ENCODE measurements at places on chromosomes 7 and 10.

DNA sequence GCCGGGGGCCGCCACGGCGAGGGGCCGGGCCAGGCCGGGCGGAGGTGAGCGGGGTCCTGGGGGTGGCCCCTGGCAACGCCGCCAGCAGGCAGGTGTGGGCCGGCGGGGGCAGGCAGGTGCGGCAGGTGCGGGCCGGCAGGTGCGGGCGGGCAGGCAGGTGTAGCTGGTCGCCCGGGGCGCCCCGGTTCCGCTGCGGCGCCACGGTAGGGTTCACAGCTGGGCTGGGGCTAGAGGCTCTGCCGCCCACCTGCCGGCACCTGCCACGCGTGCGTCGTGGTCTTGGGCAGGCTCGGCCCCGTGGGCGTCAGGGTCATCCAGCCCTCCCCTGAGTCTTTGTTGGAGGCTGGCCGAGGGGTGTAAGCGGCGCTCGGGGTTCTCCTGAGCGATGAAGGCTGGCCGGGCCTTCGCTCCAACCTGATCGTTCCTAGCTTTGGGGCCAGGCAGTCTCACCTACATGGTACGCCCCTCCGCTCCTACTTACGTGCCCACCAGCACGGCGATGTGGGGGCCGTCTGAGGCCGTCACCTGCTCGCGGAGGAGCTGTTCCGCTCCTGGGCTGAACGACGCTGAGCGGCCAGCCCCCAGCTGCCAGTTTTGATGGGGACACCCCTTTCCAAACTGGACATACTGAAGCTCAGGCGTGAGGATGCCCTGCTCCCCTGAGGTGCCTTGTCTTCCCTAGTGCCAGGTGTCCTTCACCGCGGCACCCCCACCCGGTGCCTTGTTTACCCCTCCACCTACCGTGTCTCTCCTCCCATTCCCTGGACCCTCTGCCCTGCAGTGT is 493 bp downstream of the ZMIZ2 start:
- DNase-seq = no peak

DNA sequence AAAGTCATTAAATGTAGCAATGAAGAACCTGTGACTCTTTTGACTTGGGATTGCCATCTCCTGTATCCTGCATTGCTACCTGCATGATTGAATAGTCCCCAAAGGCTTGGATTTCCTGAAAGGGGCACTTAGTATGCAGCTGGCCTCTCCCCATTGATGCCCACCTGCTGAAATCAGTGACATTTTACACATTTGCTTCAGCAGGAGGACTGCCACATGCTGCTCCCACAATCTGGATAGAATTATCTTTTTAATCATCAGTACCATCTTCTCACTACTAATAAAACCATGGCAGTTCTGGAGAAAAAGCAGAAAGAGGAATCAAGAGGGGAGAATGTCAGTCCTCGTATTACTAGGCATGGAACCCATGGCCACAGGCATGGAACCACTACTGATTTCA is 67.8 kb downstream of the SLC13A1 start:
- DNase-seq = no peak

GRCh38 chr7:31079824-31080511 is 27.9 kb downstream of the ADCYAP1R1 start:
- DNase-seq = no peak

DNA sequence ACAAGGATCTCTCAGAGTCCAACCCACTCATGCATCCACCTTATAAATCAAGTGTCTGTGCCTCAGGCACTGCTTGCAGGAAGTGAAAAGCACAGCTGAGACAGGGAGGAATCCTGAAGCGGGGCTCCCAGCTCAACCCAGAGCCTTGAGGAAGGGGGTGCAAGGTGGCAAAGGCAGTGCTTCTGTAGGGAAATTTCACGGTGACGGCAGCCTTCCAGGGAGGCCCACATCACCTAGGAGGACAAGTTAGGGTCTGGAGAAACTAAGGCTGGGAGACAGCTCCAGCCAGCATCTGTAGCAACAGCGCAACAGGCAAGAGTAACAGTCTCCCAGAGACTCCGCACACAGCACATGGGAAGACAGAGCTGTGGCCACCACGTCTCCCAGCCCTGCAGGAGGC is 2.7 kb downstream of the AOC1 start:
- no peak for DNase-seq

GRCh38 chr7:82330706-82331215 is 112.8 kb downstream of the CACNA2D1 start:
- DNase-seq = no peak

Measured in fibroblast of mammary gland (primary cell).